A549 treated with DMSO at 1 μM for 4 hours (cell line): ENCODE measurements at places on chromosomes 2 and 18. TPM values are rescaled to one million over a fixed set of nuclear protein-coding genes. Genes with fewer than 3 reads are reported as not detected.

Gene RESP18
- total RNA-seq = not detected in 5 replicates

Gene REG1B
- total RNA-seq = not detected in 5 replicates

Gene POTEJ
- total RNA-seq = not detected in 5 replicates

Gene STAT1
- total RNA-seq = 60.5 to 71.8 TPM (median 66.2 TPM) in 5 replicates

Gene CPLX4
- total RNA-seq = not detected in 5 replicates
